ENCODE measurements at places on chromosomes 6 and 20.

- no peak for DNase-seq
Observed at GRCh38 chr20:33874129-33874528, 63.0 kb downstream of the CHMP4B start.

DNA sequence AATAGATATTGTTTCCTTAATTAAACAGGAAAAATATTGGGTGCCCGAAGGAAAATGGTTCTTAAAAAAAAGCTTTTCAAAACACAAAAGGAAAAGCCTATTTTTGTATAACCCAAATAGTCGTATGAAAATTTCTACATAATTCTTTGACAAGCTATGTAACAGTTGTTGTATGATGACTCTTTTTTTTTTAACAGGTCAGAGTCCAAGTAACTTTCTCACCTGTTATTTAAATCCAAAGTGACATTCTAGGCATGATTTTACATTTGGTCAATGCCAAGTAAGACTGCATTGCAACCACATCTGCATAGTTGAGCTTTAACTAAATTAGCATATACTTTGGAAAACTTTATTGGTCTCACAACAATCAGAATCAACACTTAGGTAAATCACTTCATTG is 24.1 kb downstream of the GSTA2 start:
- no peak for DNase-seq

DNA sequence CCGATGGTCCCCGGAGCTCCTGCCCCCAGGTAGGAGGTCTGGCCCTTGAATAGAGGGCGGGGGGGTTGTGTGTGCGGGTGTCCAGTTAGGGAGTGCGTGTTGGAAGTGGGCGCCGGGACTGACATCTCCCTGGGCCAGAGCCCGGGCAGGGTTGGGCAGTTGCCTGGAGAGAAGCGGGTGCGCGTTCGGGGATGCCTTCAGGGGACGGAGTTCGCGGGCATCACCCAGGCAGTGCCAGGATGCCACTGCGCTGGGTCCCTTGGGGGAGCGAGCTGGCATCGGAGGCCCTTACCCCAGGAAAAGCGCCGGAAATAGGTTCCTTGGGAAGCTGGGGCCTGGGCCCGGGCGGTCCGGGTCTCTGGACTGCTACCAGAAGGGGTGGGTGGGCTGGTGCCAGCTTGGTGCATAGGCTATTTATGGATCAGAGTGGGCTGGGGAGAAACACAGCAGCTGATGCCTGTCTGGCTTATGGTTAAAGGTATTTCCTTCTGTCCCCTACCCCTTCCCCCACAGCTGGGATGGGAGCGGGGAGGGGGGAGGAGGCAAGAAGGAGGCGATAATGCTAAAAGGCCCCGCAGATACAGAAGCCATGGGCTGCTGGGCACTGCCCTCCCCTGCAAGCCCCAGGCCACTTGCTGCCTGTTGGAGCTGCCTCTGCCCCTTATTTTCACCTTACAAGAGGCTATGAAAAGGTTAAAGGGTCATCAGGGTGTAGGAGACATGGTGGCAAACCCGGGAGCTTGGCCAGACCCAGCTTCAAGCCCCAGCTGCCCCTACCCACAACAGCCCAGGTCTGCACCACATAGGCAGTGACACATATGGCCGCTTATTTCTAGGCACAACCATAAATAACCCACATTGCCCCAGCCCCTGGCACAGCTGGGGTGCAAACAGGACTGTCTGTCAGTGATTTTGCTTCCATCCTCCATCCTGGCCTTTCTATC is 638 bp downstream of the PACSIN1 start:
- no peak for DNase-seq

DNA sequence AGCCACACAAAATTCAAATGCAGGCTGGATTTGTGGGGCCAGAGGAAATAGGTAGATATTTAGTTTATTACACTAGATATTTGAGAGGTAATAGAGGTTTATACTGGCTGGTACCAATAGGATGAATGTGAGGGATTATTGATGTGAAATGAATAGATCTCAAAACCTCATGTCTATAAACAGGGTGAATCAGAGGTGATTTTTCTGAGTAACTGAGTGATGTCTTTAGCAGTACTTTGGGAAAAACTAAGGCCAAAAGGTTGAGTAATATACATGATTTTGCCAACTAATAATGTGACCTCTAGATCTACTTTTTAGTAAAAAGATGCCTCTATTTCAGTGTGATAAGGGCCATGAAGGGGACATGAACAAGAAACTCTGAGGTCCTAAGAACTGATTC is 86.8 kb downstream of the HAO1 start:
- no peak for DNase-seq

GRCh38 chr20:50862546-50862945 is 67.7 kb downstream of the BCAS4 start:
- no peak for DNase-seq

GRCh38 chr6:53244958-53245357 is 96.3 kb upstream of the GCM1 start:
- DNase-seq, result no peak

GRCh38 chr6:133466680-133467079 is 225.5 kb downstream of the EYA4 start:
- no peak for DNase-seq

DNA sequence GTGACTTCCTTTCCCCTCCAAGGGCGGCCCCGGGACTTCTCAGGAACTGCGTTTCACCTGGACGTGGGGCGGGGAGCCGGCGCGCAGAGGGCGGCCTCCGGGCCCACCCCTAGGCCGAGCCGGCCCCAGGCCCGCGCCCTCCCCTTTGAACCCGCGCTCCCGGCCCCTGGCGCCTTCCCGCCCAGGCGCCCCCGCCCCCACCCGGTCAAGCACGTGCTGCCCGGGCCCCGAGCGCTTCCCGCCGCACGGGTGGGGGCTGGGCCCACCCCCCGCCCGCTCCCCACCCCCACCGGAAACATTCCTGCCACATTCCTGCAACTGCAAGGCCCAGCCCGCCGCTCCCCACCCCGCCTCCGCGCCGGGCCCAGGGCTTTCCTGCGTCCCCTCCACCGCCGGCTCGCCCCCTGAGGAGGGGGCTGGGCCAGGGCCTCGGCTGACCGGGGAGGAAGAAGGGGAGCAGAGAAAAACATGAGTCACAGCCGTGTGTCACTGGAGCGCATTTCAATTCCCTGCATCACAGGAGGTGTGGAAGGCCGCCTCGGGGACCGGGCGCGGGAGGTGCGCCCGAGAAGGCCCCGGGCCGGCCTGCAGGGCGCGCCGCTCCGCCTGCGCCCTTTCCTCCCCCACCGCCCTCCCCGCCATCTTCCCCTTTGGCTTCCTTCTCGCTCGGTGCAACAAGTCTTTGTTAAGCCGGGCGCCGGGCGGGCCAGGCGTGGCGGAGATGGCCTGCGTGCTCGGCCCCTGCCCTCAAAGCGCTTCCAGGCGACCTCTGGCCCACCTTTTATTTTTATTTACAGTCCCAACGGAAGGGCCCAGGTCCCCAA is 1.2 kb upstream of the HMGA1 start:
- DNase-seq, result no peak

DNA sequence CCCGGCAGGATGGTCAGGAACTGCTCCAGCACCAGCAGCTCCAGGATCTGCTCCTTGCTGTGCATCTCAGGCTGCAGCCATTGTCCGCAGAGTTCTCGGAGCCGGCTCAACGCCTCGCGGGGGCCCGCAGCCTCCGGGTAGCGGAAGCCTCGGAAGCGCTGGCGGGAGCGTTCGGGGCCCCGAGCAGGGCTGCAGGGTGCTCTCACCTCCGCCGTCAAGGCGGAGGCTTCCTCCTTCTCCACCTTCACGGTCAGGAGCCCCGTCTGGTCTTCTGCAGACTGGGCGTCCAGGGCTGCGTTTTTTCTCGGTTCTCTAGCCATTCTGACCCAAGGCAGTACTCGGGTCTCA is 434 bp downstream of the ZKSCAN4 start:
- DNase-seq, result no peak

DNA sequence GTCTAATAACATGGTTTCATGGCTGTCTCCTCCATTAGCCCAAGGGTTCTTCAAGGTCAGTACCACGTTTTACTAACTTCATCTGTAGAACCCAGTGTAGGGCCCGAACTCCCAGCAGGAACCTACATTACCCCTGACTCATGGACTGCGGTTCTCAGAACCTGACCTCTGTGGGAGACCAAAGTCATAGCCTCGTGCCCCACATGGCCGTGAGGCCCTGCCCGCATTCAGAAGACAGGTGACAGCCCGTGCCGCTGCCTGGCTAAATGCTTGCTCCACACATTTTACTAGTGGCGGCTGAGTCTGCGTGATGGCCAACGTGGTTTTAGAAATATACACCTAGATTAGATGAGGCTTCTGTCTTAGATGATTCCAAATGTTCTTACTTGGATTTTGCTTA is 94.9 kb downstream of the CDH4 start:
- DNase-seq, result no peak

GRCh38 chr6:110567957-110568696 is 91.7 kb upstream of the SLC22A16 start:
- no peak for DNase-seq

DNA sequence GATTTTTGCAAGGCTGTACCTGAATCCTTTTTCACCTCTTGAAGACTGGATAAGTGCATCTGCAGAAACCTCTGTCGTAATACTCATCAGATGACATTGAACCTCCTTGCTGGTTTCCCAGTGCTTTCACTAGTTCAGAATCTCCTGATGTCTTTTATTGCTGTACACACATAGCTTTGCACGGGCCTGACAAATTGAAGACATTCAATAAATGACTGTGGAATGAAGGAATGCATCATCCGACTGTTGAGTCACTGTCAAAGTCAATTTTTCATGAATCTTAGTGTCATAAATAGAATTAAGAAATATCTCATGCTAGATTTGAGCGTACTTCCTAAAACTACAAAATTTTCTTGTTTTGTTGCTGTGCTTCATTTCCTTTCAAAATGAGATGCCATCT is 598.2 kb upstream of the MAP3K7 start:
- DNase-seq, result no peak

GRCh38 chr6:29426654-29427053 is 11.9 kb downstream of the OR12D1 start:
- no peak for DNase-seq

DNA sequence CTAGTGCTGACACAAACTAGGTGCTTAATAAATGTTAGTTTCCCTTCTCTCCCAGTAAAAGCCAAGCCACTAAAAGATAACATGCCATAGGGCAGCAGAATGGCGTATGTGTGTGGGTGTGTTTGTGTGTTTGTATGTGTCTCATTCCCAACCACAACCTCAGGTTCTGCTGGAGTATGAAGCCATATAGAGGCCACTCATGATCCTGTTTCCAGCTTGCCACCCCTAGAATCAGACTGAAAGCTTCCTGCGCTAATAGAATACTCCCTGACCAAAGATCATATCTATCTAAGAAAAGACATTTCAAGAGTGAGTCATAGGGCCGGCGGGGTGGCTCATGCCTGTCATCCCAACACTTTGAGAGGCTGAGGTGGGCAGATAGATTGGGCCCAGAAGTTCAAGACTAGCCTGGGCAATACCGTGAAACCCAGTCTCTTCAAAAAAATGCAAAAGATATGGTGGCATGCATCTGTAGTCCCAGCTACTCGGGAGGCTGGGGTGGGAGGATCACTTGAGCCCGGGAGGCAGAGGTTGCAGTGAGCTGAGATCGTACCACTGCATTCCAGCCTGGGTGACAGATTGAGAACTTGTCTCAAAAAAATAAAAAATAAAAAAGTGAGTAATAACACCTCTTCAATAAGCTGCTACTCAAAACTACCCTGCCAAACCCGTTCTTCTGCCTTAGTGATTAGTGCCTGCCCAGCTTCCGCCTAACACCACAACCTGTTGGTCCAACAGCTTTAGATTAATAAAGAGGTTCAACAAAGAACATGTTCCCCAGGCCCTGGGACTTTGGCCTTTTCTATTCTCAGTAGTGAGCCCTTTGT is 11.8 kb upstream of the SNRPC start:
- no peak for DNase-seq

DNA sequence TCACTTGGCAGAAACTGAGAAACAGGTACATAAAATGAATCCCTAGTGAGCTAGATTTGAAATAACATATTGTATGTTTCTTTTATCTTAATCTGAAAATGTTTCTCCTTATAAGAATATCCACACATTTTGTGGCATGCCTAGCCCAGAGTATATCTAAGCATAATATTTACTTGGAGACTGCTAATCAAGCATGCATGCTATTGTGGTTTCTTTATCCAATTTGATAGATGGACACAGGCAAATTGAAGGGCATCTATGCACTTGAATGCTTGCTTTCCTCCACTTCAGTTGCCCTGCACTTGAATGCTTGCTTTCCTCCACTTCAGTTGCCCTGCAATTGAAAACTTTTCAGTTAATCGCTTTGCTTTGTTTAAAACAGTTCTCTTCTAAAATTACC is 729.8 kb downstream of the TBC1D32 start:
- no peak for DNase-seq

DNA sequence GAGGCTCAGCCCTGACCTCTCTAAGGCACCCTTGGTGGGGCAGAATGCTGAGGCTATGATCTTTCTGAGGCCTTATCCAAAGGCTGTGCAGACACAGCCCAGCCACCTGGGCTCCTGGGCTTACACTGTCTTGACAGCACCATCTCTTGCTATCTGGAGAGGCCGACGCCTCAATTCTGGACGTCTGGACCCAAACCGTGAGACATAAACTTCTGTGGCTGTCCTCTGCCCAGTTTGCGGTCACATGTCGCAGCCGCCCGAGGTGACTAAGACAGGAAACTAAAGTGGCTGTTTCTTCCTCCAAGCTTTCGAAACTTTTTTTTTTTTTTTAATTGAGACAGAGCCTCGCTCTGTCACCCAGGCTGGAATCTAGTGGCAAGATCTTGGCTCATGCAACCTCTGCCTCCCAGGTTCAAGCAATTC is 49.3 kb downstream of the PRR18 start:
- DNase-seq, result no peak

DNA sequence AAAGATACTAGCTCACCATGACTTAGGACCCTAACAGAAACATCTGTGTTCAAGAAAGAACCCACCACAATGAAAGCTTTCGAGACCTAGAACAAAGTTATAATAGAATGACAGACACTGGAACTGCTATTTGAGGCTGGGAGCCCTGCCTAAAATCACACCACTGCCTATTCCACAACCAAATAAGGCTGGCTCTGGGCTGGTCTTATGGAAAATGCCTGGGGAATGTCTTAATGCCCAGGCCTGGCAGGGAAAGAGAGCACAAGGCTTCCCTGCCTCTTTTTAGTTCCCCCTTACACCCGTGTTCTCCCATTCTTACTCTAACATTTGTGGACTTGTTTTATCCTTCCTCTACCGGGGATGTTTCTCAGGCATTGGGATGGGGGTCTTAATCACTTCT is 5.6 kb upstream of the METTL24 start:
- no peak for DNase-seq

DNA sequence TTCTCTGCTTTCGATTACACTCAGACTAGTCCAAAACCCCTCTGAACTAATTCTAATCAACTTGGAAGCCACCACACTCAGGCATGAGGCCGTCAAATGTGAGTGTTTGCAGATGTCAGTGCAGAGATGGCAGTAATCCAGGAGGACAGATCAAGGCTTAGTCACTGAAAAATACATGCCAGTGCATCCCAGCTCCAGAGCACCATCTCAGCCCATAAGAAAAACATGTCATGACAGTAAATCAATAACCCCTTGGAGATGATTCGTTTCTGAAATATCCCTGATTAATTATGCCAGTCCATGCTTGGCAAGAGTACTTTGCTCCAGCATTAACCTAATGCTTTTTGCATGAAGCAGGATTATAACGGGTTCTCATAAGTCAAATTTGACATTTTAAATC is 179.5 kb downstream of the ADAT2 start:
- peak; percentile 29 for DNase-seq

GRCh38 chr6:118752803-118753202 is 101.4 kb upstream of the CEP85L start:
- DNase-seq, result no peak

GRCh38 chr6:100228437-100228833 is 234.4 kb upstream of the MCHR2 start:
- no peak for DNase-seq

GRCh38 chr20:50251992-50252511 is 61.4 kb downstream of the CEBPB start:
- DNase-seq, result no peak

Measured in urinary bladder (tissue), 4 donors.